ENCODE measurements at places on chromosomes 3 and 15.

DNA sequence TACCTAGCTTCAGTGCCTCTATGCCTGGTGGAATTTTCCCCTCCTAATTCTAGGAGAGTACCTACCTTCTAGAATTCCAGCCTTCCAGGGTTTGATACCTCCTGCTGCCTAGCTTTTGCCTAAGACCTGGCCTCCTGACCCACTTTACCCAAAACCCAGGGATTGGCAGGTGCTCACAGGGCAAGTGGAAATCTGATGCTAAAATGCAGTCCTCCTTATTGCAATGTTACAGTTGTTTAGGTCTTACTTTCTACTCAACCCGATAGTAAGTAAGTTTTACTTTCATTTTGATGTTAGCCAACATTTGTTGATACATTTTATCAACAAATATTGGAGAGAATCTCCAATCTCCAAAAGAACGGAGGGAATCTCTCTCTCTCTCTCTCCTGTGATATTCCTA, 275.9 kb downstream of the DOCK3 start:
- no peak for DNase-seq

DNA sequence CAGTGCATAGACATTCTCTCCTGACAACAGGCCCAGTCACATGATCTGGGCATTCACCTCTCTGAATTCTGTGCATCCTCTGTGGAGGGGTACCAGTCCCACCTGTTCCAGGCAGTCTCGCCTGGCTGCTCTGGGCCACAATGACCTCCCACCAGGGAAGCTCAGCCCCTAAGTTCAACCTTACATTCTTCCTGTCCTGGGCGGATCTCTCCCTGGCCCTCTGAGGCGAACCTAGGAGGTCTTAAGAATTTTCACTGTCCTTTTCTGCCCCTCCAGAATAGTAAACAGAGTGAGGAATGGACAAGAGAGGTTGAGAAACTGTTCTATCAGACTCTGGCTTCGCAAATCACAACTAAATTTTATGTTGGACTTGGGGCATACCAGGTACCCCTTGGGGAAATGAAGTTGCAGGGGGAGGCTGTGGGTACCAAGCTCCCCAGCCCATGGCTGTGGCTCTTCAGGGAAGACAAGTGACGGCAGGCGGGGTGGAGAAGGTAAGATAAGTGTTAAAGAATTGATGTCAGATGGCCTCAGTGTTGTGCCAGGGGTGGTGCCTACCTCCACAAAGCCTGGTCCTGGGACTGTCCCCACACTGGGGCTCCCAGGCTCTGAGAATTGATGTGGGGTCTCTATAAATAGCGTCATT, 5.3 kb downstream of the SCN5A start:
- DNase-seq: no peak

- DNase-seq: peak; percentile 8
These were observed 251.9 kb downstream of the TJP1 start for GRCh38 chr15:29570121-29570947.

DNA sequence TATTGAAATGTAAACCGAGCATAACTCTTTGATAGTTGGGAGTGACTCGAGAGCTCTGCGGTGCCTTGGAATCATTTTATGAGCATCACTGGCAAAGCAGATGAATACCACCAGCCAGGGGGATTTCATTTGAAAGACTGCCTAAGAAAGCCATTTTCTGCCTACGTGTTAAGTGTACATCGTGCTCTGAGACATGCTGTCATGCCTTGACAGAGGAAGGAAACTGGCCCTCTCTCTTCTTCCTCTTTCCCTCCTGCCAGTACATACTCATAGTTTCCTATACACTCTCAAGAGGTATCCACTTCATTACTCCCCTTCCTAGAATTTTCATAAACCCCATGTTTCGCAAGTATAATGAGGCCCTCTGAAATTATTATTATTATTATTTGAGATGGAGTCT, 8.8 kb downstream of the BCL2A1 start:
- DNase-seq: no peak

- DNase-seq: no peak
These were observed 10.0 kb upstream of the CAV3 start for GRCh38 chr3:8723612-8724011.

DNA sequence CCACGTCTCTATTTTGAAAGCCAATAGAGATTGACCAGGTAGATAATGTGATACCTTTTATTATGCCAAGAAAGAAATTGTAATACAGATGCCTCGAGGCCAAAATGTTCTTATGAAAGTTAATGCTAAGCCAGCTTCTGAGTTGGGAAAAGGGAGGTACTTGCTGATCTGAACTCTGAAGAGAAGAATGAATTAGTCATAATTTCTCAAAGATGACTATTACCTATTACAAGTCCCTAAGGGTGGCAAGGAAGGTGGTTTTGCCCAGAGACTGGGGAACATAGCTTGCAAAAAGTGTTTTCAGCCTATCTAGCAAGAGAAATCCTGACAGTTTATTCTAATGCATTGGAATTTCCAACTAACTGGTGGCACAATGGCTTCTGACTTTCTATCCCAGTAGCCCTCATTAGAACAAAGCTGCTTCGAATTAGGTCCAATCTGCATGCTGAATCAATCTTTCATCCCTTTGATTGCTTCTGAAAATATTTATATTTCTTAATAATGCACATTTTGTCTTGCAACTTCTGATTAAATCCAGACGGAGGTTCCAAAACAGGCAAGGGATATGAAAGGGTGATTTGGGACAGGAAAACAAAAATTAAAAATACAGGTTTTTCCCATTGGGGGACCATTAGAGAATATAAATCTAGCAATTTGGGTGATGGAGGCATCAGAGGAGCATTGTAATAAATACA, 17.7 kb upstream of the NR2F2 start:
- no peak for DNase-seq

- DNase-seq: no peak
These were observed 265.0 kb downstream of the IL20RB start for GRCh38 chr3:137222736-137223225.

DNA sequence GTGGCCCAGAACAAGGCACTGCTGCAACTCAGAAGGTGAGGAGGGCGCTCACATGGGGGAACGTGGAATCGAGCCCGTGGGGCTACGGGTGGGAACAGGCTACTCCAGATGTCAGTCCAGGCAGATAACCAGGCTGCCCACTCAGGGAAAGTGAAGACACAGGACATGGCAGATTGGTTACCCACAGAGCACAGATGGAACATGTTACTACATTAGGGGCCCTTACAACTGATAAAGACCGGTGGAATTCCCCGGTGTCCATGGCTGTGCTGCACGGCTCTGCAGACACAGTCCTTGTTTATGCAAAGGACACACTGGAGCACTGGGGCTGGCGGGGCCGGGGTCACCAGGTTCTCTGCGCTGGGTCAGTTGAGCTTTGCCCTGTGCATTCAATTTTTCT, 36.9 kb downstream of the PCSK6 start:
- no peak for DNase-seq

DNA sequence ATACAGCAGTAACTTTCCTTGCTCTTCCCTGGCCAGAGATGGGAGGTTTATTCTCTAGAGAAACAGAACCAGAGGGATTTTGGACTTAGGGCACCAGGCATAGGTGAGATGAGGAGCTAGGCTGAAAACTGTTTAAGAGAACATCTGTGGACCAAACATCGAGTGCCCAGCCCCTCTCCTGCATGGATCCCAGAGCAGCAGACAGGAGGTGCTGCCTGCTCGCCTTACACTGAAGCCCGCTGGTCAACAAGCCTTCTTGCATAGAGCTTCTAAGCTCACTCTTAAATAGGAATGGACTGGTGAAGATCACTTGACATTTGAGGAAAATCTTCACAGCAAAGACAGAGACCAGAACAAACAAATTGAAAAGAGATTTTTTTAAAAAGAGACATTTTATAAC, 41.2 kb downstream of the PARP15 start:
- no peak for DNase-seq

- DNase-seq: no peak
These were observed 10.1 kb downstream of the ITGA11 start for GRCh38 chr15:68421798-68422402.

DNA sequence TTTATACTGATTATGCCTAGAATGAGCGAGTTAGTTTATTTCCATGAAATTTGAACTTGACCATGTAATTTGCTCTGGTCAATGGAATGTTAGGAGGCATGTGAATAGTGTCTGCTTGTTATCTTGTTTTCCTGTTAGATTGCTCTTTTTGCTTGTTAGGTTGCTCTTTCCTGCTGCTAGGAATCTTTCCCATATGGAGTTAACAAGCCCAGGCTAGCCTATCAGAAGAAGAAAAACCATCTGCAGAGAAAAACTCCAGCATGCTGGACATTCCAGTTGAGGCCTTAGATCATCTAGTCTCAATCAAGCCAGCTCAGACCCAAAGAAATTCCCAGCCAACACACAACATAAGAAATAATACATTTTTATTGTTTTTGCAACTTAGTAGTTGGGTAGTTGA, 470.2 kb upstream of the AGTR1 start:
- DNase-seq: no peak

GRCh38 chr15:88655103-88655553, 16.3 kb downstream of the ISG20 start:
- no peak for DNase-seq

- peak; percentile 29 for DNase-seq
These were observed 200.8 kb upstream of the C2CD4B start for GRCh38 chr15:62365795-62366442.

DNA sequence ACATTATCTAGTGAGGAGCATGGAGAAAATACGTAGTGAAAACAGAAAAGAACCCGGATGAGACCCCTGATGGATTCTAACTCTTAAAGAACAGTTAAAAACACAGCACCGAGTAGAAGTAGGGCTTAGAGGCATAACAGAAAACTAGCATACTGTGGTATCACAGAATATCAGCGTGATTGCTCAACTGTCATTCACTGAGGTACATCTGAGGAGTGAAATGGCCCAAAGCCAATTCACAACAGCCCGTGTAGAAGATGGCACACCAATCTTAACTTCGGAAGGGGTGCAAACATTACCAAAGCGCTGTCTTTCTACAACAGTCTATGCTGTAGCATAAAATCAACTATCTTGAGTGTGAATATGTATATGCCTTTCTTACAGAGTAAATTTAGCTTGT, 1.8 kb downstream of the CLASP2 start:
- DNase-seq: no peak

DNA sequence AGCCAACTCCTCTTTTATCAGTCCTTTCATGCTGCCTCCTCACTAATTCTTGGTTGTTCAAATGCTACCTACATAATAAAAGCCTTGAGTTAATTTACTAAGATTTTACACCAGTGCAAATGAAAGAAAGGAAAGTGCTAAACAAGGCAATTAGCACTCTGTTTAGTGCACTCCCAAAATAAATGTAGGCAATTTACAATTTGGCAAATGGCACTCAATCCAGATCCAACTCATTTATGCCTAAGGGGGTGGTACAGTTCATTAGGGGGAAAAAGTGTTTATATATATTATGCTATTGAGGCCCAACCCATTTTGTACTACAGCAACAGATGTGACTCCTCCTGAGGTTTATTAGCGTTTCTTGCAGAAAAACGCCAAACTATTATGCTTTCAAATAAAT, 370.1 kb downstream of the NR2F2 start:
- no peak for DNase-seq

- no peak for DNase-seq
These were observed 37.7 kb downstream of the ALDH1L1 start for GRCh38 chr3:126142652-126143051.

DNA sequence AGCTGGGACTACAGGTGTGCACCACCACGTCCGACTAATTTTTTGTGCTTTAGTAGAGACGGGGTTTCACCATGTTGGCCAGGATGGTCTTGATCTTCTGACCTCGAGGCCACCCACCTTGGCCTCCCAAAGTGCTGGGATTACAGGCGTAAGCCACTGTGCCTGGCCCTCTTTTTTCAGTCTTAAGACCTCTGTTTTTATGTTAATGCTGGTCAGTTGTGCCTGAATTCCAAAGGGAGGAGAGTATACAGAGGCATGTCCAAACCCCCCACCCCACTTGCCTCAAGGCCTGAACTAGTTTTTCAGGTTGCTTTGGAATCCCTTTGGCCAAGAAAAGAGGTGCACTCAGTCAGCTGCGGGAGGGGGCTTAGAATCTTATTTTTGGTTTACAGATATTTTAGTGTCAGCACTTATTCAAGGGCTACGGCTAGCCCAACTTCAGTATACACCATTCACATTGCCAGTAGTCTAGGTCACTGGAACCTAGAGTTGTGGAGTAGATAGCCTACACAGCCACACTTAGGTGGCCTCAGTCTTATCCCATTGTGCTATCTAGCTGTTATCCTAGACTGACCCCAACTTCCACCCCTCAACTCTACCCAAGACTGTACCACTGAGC, 128.0 kb upstream of the TPM1 start:
- DNase-seq: no peak

GRCh38 chr3:81911221-81911620, 149.8 kb upstream of the GBE1 start:
- no peak for DNase-seq

DNA sequence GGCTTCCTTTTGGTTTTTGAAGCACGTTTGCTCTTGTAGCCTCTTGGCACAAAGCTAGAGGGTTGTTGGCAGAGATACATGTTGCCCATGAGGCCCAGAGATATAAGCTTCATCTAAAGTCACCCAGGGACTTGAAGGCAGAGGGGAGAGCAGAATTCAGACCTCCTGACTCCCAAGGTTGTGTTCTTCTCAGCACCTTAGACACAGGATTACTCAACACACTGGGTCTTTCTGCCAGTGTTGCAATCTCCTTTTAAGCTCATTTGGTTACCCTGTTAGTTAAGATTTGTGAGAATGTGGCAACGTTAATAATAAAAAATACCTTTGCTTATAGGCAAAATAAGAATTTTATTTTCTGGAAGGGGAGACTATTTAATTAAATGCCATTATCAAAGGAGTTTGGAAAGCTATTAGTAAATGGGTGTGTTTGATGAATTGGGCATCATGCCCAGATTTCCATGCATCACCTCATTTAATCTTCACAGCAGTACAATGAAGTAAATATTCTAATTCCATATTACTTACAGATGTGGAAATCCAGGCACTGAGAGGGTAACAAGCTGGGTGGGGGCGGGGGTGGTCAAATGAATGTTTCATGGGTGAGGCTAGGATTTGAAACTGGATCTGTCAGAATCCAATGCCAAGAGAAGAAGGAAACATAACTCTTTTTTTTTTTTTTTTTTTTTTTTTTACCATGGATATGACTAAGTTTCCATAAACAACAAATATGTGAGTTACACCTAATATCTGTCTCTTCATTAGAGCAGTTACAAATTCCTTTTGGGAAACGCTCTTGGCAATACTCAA, 183.3 kb downstream of the NR1D2 start:
- DNase-seq: no peak

GRCh38 chr3:149767720-149768119, 15.4 kb upstream of the COMMD2 start:
- DNase-seq: no peak
